GM03348 (cell line): ENCODE measurements at places on chromosomes 6 and 20.
A peak's percentile ranks its signal among the peaks of the same experiment; 100 is the strongest.

DNA sequence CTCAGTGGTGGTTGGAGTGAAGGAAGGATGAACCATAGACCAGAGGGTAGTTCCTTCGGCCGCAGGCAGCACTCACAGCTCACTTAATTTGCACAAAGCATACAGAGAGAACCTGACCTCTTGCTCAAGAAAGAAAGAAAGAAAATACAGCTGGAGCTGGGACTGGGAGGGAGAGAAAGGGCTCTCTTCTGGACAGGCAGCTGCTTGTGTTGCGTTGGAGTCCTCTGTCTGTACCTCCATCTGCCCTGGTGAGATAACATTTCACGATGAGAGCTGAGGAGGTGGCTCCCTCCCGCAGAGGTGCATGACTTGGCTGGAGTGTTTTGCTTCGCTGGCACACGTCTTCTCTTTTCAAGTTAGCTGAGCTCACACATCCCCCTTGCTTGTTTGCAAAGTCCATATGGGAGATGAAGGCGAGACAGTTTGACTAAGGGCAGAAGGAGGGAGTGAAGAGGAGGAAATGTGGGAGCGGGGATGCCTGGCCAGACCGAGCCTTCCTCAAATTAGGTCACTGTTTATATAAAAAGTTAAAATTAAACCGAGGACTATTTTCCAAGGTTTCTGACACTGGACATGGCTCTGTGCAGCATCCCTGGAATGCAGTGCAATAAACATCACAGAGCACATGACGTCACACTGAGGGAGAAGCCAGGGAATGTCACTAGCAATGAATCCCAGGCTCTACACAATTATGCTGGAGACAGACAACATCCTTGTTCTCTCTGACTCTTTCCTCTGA lies 359.4 kb downstream of the CD83 start:
- peak; percentile 86 for DNase-seq

DNA sequence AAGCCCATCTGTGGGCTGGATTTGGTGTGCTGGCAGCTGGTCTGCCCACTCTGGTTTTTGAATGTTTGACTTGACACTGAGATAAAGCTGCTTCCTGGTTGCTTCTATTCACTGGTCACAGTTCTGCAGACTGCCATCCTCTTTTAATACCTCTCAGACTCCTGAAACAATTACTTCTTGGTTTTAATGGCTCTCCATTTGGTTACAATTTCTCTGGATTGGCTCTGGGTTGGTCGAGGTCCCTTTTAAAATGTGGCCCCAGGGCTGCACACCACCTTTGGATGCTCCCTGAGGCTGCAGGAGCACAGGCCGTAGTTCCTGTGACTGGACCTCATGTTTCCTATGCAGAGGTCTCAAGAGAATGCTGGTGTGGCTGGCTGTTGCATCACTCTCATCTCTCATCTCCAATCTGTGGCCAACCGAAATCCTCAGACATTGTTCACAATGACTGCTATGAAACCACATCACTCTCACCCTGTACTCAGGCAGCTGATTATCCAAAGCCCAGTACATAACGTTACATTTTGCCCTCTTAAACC lies 98.5 kb downstream of the INSM1 start:
- peak; percentile 75 for DNase-seq

- DNase-seq, result peak; percentile 25
Measured at GRCh38 chr20:48338717-48339116, 489.1 kb downstream of the PREX1 start.

DNA sequence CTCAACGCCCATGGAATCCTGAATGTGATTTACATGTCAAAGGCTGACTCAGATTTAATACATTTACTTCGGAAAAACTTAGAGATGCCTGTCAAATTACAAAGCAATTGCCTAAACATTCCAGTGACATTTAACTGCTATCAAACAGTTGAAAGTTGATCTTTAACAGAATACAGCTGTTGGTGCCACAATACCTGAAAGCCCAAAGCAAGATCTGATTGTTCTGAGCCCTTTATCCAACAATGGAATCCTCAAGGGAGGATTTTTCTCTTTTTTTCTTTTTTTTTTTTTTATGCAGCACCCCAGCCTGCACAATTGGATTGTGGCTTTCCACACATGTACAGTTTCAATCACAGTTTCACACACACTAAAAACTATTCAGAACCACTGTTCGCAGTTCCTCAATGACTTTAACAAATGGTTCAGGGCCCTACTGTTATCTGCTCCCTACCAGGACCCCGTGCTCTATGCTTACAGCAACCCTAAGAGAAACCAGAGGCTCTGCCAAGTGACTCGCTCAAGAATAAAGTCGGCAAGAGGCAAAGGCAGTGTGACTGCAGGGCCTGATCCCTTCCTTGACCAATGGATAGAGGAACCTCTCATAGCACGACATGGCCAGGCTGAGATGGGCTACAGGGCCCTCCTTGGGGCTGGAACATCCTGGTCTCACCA lies 33.3 kb downstream of the EPB41L2 start:
- peak; percentile 24 for DNase-seq
